ENCODE measurements at places on chromosomes 16 and 17. TPM values are rescaled to one million over a fixed set of nuclear protein-coding genes. Genes with fewer than 3 reads are reported as not detected.

DNA sequence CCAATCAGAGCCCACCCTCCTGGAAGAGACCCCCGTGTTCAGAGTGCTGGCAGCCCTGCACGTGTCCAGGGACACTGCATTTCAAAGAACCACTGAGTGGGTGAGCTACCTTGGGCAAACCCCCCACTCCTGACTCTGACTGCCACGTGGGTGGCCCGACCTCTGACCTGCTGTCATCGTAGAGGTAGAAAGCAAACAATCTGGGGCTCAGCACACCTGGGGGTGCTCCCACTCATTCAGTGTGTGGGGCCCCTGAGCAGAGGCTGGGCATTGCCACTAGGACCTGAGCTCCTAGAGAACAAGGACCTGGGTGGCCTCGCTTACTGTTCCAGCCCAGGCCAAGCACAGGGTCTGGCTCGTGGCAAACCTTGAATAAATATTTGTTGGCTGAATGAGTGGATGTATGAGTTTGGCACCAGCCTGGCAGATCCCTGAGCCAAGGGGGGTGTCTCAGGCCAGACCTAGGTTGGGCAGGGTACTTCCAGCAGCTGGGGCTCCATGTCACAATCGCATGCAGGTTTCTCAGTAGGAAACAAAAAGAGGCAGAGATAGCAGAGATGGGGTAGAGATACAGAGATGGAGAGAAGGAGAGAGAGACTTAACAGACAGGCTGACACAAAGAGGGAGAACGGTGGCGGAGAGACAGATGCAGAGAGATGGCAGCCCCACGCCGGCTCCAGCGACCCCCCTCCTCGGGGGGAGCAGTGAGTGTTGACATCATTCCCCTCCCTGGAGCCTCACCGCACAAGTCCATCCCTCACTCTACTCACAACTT is 5.4 kb upstream of the DRC7 start:
- H3K36me3 ChIP-seq, result no peaks in the 10 kb centered on the region
- H3K4me1 ChIP-seq, result peaks cover 39% of the 10 kb centered on the region
- H3K27ac ChIP-seq, result peak overlapping the region; percentile 49
- peak; percentile 83 for DNase-seq

DNA sequence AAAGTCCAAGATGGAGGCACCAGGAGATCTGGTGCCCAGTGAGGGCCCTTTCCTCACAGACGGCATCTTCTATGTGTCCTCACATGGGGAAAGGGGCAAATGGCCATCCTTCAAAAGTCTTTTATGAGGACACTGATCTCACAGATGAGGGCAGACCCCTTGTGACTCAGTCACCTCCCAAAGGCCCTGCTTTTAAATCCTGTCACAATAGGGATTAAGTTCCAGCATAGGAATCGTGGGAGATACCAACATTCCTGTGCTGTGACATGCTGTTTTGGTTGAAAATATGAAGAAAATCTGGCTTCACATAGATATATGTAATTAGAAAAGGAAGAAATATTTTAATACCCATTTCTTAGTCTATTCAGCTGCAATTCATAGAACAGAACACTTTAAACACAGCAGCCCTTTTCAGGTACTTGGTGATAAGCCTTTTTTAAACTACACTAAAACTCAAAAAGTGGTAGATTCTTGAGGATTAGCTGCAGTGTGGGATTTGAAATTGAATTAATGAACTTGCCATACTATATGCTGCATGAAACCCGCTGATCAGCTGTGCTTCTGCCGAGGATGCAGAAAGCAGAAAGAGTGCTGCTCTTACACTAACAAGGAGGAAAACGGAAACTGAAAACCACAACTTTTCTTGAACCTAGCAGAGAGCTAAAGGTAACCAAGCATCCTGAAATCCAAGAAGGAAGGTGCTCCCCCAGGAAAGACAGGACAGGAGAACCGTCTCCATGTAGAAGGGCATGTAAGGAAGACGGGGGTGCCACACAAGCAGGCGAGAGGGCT is 32.7 kb downstream of the VPS53 start:
- no peak for DNase-seq
- H3K4me1 ChIP-seq, result no peaks in the 10 kb centered on the region
- H3K27me3 ChIP-seq, result no peaks in the 10 kb centered on the region
- H3K27ac ChIP-seq, result no peak overlapping the region
- H3K4me3 ChIP-seq, result no peak overlapping the region

The TPPP3 gene
- total RNA-seq, result 30.0 TPM

- no peaks in the 10 kb centered on the region for H3K36me3 ChIP-seq
- no peaks in the 10 kb centered on the region for H3K4me1 ChIP-seq
- H3K27ac ChIP-seq, result no peak overlapping the region
- H3K27me3 ChIP-seq, result no peaks in the 10 kb centered on the region
These were observed 32.1 kb upstream of the IL17C start for GRCh38 chr16:88606148-88606757.

GRCh38 chr17:13550291-13550690 is 51.4 kb downstream of the HS3ST3A1 start:
- no peak for DNase-seq
- no peak overlapping the region for H3K4me3 ChIP-seq
- no peaks in the 10 kb centered on the region for H3K36me3 ChIP-seq
- H3K27ac ChIP-seq, result no peak overlapping the region
- H3K4me1 ChIP-seq, result no peaks in the 10 kb centered on the region
- no peaks in the 10 kb centered on the region for H3K27me3 ChIP-seq

DNA sequence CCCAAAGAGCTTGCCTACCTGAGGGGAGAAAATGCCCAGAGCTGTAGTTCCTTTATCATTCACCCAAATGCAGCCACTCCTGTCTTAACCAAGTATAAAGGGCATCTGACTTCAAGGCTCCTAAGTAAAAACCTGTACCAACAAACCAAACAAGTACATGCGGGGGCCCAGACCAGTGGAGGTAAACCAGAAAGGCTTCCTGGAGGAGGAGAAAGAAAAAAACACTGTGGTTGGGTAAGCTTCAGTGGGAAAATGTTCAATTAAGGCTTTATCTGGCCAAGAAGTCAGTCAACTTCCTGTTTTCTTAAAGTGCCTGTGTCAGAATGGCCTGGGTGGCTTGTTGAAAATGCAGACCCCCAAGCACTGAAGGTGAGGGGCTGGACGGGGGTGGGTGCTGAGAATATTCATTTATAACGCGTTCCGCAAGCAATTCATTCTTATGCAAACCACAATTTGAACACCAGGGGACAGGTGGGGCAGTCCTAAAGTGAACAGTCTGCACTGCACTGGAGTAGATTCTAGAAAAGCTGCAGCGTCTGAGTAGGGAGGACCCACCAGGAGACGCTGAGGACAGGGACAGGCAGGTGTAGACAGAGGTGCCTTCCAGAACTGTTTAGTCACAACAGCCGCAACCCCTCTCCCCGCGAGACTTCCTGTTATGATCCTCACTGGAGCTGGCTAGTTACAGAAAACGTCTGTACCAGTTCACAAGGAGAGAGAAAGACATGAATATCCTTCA is 467.1 kb downstream of the SOX9 start:
- DNase-seq, result no peak
- H3K4me3 ChIP-seq, result no peak overlapping the region
- H3K27me3 ChIP-seq, result peaks cover 9% of the 10 kb centered on the region
- H3K4me1 ChIP-seq, result peaks cover 40% of the 10 kb centered on the region
- H3K36me3 ChIP-seq, result no peaks in the 10 kb centered on the region
- peak overlapping the region; percentile 86 for H3K27ac ChIP-seq

DNA sequence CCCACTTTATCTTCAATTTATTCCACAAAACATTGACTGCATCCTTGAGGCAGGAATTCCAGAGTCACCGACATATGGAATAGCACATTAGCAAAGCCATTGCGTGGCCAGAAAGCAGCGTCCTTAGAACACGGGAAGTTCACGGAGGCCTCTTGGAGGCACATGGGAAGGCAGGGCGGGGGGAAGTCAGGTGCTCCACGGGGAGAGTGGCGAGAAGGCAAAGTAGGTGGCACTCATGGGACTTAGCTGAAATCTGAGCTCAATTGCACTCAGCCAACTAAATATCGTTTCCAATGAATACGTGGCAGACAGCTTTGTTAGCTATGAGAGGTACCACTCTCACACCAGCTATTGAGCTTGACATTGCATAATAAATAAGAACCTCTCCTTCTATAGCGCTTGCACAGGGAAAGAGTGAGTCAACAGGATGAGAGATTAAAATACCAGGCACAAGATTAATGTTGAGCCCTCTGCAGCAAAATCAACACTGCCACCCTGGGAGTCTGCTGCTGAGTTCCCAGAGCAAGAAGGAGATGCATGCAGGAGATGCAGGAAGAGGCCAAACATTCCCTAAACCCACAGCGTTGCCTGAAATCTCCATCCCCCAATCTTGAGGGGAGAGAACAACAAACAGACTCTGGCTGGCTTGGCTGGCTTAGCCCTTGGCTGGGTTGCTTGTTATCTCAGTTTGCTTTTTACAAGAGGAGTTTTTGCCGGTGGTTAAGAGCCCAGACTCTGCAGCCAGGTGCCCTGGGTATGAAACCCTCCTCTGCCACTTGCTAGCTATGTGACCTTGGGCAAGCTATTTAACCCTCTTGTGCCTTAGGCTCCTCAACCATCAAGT is 28.8 kb downstream of the ABCC12 start:
- DNase-seq, result peak; percentile 68
- H3K4me1 ChIP-seq, result peaks cover 34% of the 10 kb centered on the region
- no peak overlapping the region for H3K4me3 ChIP-seq
- H3K27ac ChIP-seq, result peak overlapping the region; percentile 61

- peak; percentile 71 for DNase-seq
- no peak overlapping the region for H3K4me3 ChIP-seq
- no peak overlapping the region for H3K27ac ChIP-seq
- H3K4me1 ChIP-seq, result peaks cover 18% of the 10 kb centered on the region
These were observed 58.6 kb downstream of the EMP2 start for GRCh38 chr16:10521681-10522274.

DNA sequence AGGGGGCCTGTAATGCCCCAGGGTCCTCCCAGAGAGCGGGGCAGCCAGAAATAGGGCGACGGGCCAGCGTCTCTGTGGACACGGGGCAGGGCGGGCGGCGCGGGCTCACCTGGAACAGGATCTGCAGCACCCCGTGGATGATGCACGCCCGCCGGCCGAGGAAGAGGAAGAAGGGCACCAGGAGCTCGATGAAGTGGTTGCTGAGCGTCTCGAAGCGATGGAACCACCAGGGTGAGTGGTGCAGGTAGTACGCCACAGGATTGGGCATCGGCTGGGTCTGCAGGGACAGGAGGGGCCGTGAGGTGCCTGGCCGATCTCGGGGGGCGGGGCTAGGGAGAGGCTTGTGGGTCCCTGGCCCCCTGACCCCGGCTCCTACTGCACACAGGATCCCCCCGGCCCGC is 78.9 kb upstream of the GNG13 start:
- H3K4me3 ChIP-seq, result no peak overlapping the region
- no peaks in the 10 kb centered on the region for H3K4me1 ChIP-seq
- DNase-seq, result no peak
- no peaks in the 10 kb centered on the region for H3K27me3 ChIP-seq

DNA sequence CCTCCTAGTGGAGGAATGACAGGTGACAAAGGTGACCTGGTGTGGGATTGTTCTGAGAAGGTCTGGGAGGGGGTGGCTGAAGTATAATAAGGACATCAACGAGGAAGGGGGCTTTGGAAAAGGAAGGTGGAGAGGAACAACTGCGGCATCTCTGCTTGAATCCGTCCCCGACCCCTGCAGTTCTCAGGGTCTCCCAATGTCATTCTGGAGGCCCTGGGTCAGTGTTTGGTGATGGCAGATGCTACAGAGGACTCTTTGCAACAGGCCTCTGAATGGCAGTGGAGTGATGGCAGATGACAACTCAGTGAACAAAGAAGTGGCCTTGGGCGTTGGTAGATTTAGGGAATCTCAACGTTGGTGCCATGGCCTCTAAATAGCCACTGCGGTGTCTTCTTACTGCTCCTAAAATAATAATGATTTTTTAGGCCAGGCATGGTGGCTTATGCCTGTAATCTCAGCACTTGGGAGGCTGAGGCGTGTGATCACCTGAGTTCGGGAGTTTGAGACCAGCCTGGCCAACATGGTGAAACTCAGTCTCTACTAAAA is 1.3 kb downstream of the ENGASE start:
- peaks cover 13% of the 10 kb centered on the region for H3K36me3 ChIP-seq
- no peaks in the 10 kb centered on the region for H3K27me3 ChIP-seq
- DNase-seq, result no peak

The ZSCAN10 gene
- total RNA-seq, result not detected

- H3K4me1 ChIP-seq, result no peaks in the 10 kb centered on the region
- peak; percentile 11 for DNase-seq
- no peaks in the 10 kb centered on the region for H3K36me3 ChIP-seq
- no peak overlapping the region for H3K27ac ChIP-seq
- no peak overlapping the region for H3K4me3 ChIP-seq
- no peaks in the 10 kb centered on the region for H3K27me3 ChIP-seq
These were observed 476.9 kb upstream of the GOT2 start for GRCh38 chr16:59210955-59211541.

The CCL17 gene
- total RNA-seq, result not detected

DNA sequence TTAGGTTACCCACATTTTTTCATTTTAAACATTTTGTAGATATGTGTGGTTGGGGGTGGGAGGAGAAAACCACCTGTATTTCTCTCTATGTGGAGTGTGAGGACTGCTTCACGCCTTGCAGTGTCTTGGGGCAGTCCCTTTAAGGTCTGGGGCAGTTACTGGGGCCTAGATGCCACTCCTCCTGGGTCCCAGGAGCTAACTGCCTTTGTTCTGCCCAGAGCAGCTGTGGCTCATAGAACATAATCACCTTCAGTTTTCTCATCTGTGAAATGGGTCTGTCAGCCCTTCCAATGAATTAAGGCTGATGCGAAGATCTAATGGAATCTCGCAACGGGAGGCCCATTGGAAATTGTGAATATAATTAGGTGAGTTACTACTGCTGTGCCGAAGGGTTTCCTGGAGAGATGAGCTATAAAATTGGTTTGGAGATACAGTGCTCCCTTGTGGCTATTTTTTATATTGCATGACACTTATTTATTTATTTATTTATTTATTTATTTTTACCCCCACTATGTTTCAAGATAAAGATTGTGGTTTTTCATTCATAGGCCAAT is 22.9 kb downstream of the DHRS7C start:
- no peak overlapping the region for H3K4me3 ChIP-seq
- no peak overlapping the region for H3K27ac ChIP-seq
- no peaks in the 10 kb centered on the region for H3K27me3 ChIP-seq
- no peak for DNase-seq

DNA sequence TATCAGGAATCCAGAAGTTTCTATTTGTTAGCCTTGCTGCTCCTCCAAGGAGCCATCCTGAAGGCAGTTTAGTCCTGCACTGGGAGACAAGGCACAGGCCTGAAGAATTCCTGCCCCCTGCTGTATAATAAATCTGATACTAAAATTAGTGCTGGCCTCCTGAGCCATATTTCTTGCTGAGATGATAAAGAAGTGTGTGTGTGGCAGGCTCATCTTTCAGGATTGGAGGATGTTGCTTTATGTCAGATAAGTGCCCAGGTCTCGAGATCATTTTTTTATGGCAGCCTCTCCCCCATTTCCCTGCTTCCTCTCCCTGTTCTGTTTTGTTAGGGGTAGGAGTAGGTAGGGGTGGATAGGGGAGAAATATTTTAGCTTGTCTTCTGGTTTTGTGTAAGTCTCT is 26.0 kb downstream of the MSI2 start:
- no peaks in the 10 kb centered on the region for H3K36me3 ChIP-seq
- no peak overlapping the region for H3K27ac ChIP-seq
- H3K4me1 ChIP-seq, result peaks cover 11% of the 10 kb centered on the region
- H3K27me3 ChIP-seq, result no peaks in the 10 kb centered on the region
- DNase-seq, result no peak
